ENCODE measurements at places on chromosomes 7 and 10. TPM values are rescaled to one million over a fixed set of nuclear protein-coding genes. Genes with fewer than 3 reads are reported as not detected.

GJD4 gene
- not detected for total RNA-seq

HABP2 gene
- total RNA-seq: 0.53 TPM

PDGFA gene
- total RNA-seq: 86.6 TPM

TMEM229A gene
- total RNA-seq: 0.06 TPM

SKIDA1 gene
- total RNA-seq: 7.5 TPM

MMD2 gene
- total RNA-seq: not detected

FBXL13 gene
- total RNA-seq: 3.2 TPM

Data from metanephros (tissue), 2 donors.